ENCODE measurements at places on chromosomes 4 and X. TPM values are rescaled to one million over a fixed set of nuclear protein-coding genes. Genes with fewer than 3 reads are reported as not detected.

The BST1 gene
- total RNA-seq: 1.2 TPM

- no peak overlapping the region for H3K4me3 ChIP-seq
- H3K36me3 ChIP-seq: no peaks in the 10 kb centered on the region
- no peaks in the 10 kb centered on the region for H3K27me3 ChIP-seq
- no peaks in the 10 kb centered on the region for H3K4me1 ChIP-seq
- no peak overlapping the region for H3K27ac ChIP-seq
- no peak for DNase-seq
These were observed 18.6 kb upstream of the SAT1 start for GRCh38 chrX:23764188-23764984.

- no peak for DNase-seq
- H3K4me1 ChIP-seq: peaks cover 21% of the 10 kb centered on the region
- peak overlapping the region; percentile 80 for H3K4me3 ChIP-seq
- peaks cover under 1% of the 10 kb centered on the region for H3K36me3 ChIP-seq
- H3K27ac ChIP-seq: peak overlapping the region; percentile 94
- H3K27me3 ChIP-seq: no peaks in the 10 kb centered on the region
These were observed 566 bp downstream of the LARP7 start for GRCh38 chr4:112637552-112637866.

DNA sequence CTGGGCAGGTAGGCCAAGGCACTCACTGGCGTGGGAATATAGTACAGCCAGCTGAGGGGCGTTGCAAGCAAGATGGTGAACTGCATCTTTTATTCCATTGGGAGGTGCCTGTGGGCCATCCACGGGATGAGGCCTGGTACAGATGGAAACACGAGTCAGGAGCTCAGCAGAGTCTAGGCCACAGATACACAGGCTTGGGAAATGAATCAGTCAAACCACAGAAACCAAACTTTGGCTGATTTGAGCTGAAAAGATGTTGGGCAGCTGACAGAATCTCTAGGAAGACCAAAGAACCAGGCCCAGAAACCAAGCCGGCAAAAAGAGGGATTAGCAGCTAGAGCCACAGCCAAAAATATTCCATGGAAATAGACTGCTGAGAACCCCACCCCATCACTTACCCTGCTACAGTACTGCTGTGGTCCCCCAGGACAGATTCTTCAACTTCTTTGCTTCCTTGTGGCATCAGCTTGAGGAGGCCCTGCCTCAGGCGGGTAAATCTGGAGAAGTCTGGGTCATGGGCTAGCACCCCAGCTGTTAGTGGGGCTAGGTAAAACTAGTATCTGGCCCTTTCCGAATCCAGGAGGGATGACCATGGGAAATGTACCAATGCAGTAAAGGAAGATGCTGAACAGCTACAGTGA is 75.4 kb downstream of the TMEM131L start:
- H3K27me3 ChIP-seq: no peaks in the 10 kb centered on the region
- peaks cover 41% of the 10 kb centered on the region for H3K4me1 ChIP-seq
- H3K36me3 ChIP-seq: no peaks in the 10 kb centered on the region
- H3K27ac ChIP-seq: peak overlapping the region; percentile 95

GRCh38 chr4:73730292-73730691 is 10.1 kb upstream of the CXCL8 start:
- peaks cover 6% of the 10 kb centered on the region for H3K4me1 ChIP-seq
- no peak overlapping the region for H3K4me3 ChIP-seq
- no peak overlapping the region for H3K27ac ChIP-seq
- H3K27me3 ChIP-seq: no peaks in the 10 kb centered on the region

GRCh38 chrX:148815218-148815961 is 315.0 kb downstream of the AFF2 start:
- no peak overlapping the region for H3K27ac ChIP-seq
- DNase-seq: no peak
- H3K36me3 ChIP-seq: no peaks in the 10 kb centered on the region
- H3K27me3 ChIP-seq: no peaks in the 10 kb centered on the region
- no peaks in the 10 kb centered on the region for H3K4me1 ChIP-seq

- no peaks in the 10 kb centered on the region for H3K36me3 ChIP-seq
- no peaks in the 10 kb centered on the region for H3K4me1 ChIP-seq
- H3K27me3 ChIP-seq: no peaks in the 10 kb centered on the region
- no peak for DNase-seq
- H3K4me3 ChIP-seq: no peak overlapping the region
- no peak overlapping the region for H3K27ac ChIP-seq
These were observed 53.9 kb downstream of the PAPSS1 start for GRCh38 chr4:107666134-107666533.

DNA sequence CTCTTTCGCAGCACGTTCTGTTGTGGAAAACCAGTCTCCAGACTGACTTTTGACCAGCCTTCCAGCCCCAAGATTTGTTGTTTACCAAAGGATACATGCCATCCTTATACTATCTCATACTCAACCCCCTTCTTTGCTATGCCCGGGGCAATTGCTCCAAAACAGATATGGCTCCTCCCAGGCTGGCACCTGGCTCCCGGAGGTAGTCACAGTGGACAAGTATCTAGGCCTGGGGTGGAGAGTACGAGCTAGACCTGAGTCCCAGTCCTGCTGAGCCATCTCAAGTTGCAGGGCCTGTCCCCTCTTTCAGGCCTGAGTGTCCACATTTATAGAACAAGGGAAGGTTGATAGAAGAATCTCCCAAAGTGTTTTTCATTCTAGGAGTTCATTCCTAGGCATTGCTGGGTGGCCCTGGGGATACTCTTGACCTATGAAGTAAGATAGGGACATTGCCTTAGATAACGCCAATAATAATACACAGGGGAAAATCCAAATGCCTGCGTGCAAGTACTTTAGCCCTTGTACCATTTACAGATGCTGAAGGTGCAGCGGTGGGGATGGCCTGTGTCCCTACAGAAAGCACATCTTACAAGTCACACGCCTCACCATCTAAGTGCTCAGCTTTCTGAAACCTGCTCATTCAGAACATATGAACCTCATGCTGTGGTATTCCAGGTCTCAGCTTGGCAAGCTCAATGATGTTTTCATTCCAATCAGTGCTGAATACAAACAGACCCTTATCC is 136.7 kb upstream of the MAMLD1 start:
- no peak overlapping the region for H3K4me3 ChIP-seq
- H3K27ac ChIP-seq: no peak overlapping the region
- H3K27me3 ChIP-seq: no peaks in the 10 kb centered on the region
- H3K36me3 ChIP-seq: no peaks in the 10 kb centered on the region
